Activated CD8-positive, alpha-beta memory T cell treated with anti-CD3 and anti-CD28 coated beads for 24 hours (primary cell): ENCODE measurements at places on chromosomes 5 and 9.

DNA sequence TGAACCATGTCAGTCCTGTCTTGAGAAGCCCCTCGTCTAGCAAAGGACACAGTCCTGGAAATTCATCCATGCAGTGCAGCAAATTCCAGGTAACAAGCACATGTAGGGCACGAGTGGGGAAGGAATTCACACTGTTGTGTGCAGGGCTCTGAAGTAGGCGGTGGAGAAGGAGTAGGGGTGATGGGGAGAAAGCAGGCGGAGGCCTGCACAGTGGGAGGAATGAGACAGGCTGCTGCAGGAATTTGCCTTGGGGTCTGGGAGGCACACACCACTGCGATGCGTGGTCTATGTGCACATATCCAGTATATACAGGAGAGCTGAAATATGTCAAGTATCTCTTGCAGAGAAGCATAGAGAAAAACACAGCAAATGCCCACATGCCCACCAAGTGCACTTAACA is 249.2 kb upstream of the IRX2 start:
- DNase-seq = no peak

DNA sequence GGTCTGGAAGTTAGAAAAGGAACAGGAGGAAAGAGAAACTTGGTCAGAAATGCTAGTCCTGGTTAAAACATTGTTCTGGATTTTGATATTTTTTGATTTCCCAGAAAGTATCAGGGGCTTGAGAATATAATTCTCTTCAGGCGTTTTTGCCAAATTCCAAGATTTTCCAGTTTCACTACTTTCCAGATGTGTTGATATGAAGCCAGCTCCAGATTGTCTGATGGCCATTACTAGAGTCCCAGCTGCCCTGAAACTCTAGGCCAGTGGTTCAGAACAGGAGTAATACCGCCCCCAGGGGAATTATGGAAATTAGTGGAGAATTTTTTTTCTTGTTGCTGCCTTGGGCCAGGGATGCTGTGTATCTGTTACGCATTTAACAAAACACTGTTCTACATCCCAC is 88.6 kb downstream of the KCNN2 start:
- DNase-seq = no peak

GRCh38 chr5:123722451-123722850 is 210.5 kb downstream of the CSNK1G3 start:
- no peak for DNase-seq

GRCh38 chr9:107190061-107190935 is 92.8 kb upstream of the RAD23B start:
- DNase-seq = no peak

DNA sequence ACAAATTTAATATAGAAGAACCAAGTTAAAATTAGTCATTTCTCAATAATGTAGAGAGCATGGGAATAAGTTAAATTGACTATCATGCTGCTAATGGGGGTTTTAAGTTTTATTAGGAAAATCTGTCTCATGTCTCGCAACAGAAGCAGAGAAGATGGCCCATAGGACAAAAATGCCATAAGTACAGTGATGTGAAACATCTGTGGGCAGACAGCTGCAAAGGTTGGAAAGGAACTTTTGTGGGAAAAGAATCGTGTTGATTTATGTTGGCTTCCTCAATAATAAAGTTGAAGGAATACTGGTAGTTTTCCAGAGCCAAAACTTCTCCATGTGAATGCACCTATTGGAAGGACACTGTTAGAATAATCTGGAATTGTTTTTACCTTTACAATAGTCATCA is 44.8 kb downstream of the VCAN start:
- no peak for DNase-seq

DNA sequence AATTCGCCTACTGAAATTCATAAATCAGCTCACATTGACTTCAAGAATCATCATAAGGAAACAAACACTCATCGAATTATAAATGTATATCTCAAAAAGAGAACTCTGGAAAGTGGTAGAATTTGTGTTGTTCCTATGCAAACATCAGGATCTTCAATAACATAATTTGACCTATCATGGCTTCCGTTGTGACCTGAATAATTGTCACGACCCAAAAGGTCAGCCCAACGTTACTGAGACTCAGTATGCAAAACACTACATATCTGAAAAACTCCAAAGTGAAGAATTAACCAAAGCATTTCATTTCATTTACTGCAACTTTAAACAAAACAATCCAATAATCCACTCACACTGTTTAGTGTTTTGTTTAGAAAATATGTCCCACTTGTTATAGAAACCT is 1.2 kb downstream of the RAPGEF6 start:
- DNase-seq = no peak
